ENCODE measurements at places on chromosomes 3 and 15.

DNA sequence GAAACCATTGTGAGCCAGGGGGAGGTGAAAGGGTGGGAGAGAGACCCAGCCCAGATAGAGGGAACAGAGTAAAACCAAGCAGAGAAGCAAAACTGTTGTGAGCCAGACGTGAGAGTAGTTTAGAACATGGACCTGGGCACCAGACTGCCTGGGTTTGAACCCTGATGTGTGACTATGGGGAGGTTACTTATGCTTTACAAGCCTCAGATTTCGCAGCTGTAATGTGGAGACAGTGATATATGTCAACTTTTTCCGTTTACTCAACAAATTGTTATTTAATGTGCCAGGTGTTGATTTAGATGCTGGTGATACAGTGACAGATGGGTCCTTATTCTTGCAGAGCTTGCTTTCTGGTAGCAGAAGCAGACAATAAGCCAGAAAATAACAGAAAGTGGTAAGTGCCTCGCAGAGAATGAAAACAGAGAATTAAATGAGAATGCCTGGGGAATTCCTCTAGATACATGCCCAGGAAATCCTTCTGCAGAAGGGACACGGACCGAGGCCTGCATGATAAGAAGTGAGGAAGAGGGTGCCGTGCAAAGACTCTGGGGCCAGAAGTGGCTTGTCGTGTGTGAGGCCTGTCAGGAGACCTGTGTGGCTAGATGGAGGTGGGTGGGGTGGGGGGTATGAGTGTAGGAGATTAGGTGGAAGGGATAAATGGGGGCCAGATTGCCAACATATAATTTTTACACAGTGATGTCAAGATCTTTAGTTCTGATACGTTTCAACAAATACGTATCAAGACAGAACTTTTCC lies 15.0 kb downstream of the KAT2B start:
- DNase-seq: no peak

- no peak for DNase-seq
Observed at GRCh38 chr15:70236341-70237086, 138.8 kb upstream of the TLE3 start.

GRCh38 chr3:77373619-77374018 lies 333.7 kb downstream of the ROBO2 start:
- DNase-seq: no peak

DNA sequence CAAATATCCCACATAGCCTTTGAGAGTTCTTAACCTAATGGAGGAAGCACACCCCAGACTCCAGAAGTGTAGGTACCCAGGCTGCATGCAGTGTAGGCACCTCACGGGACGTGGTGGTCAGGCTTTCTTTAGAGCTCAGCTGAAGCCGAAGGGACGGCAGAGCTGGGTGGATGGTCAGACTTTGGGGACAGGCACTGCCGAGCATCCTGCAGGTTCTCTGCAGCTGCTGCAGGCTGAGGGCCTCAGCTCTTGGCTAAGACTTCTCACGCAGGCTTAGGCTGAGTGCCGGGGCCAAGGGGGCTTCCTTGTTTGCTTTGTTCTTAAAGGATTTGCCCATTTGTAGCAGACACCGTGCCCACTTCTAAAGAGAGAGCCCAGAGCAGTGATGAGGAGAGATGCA lies 177.0 kb downstream of the RAB11A start:
- DNase-seq: no peak

DNA sequence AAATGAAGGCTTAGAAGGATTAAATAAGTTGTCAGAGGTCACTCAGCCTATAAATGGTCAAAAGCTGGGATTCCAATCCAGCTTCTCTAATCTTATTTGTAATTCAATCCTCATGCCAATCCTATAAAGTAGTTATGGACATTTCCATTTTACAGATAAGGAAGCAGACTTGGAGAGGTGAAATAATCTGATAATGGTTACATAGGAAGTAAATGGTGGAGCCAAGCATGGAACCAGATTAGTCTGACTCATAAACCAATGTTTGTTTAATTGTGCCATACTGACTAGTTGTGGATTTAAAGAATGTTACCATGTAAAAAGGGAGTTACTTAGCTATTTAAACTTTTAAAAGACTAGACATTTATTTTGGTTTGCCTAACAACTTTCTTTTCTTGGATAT lies 59.7 kb downstream of the KCNAB1 start:
- no peak for DNase-seq

DNA sequence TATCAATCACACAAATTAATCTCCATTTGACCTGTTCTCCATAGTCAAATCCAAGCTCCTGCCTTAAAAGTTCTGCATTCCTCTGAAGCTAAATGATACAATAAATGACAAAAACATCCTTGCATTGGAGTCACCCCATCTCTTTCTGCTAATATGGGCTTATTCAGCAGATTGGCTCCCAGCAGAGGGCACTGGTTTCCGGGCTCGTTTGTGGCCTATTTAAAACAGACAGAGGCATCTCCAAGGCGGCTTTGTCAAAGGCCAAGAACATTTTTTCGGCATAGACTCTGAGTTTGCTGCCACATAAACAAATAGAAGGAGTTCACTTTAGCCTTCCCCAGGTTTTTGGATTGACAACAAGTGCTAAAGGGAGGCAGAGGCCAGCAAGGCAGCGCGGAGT lies 204.4 kb upstream of the RASGRP1 start:
- DNase-seq: no peak

DNA sequence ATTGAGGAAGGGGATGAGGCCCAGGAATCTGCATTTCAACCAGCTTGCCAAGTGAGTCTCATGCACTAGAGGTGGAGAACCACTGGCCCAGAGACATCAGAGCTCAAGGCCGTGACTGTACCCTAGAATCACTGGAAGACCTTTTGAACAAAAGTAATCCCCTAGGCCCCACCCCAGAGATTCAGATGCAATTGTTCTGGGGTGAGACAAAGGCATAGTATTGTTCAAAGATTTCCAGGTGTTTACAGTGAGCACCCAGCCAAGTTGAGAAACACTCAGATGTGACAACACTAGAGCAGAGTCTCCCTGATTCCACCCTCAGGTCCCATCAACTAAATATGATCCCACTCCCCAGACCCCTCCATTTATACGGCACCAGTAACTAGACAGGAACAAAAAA lies 290.3 kb upstream of the TLE3 start:
- DNase-seq: no peak

GRCh38 chr3:131447349-131447748 lies 55.4 kb downstream of the MRPL3 start:
- no peak for DNase-seq

DNA sequence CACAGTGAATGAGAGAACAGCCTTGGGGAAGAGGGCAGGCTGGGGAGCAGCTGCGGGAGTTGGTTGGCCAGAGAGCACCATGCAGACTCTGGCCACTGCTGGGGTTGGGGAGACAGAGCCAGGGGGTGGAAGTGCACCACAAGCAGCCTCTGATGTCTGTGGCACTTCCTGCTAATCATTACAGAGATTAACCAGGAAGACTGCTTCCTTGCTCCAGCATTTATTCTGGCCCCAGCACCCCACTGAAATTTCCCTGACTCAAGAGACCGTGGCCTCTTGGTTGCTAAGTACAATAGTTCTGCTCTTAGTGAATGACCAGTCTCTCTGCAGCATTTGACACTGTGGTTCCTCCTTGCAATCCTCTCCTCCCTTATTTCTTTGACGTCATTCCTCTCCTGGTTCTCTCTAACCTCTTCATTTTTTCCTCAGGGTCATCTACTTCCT lies 266.2 kb upstream of the ROPN1 start:
- DNase-seq: no peak

DNA sequence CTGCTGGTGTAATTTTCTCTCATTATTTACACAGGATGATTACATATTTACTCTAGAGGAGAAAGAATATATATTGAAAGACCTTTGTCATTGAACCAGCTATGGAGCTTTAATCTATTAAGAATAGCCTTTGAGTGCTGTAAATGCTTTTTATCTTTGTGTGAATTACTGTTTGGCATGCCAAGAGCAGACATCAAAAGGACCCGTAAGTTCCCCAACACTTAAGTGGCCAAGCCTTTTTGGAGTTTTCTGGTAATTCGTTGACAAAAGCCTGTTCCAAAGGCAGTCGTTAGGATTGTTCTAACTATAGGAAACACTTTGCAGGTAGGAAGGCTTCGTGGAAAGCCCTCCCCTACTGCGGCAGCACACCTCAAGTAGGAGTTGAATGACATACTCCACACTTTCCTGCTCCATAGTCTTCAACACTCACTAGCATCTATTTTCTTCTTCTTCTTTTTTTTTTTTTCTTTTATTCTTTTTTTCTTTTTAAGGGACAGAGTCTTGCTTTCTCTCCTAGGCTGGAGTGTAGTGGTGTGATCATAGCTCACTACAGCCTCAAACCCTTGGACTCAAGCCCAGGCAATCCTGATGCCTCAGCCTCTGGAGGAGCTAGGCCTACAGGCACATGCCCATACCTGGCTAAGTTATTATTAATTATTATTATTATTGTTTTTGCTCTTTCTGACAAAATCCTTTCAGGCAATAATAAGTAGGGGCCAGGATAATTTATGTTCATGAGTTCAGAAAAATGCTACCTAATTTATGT lies 98.6 kb downstream of the SUCNR1 start:
- no peak for DNase-seq

DNA sequence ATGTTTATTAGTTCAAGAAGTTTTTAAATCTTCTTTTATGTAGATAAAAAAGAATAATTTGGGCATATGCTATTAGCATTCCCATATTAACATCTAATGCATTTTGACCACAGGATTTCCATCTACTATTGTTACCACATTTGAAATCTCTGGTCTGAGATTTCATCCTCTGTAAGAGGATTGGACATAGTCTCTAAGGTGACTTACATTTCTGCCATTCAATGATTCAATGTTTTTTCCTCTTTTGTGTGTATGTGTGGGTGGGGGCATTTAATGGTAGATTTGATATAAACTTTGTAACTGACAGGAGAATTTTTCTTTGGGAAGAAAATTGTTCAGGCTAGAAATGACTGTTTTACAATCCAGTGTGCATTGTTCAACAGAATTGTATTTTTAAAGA lies 307.3 kb upstream of the RBMS3 start:
- DNase-seq: no peak

DNA sequence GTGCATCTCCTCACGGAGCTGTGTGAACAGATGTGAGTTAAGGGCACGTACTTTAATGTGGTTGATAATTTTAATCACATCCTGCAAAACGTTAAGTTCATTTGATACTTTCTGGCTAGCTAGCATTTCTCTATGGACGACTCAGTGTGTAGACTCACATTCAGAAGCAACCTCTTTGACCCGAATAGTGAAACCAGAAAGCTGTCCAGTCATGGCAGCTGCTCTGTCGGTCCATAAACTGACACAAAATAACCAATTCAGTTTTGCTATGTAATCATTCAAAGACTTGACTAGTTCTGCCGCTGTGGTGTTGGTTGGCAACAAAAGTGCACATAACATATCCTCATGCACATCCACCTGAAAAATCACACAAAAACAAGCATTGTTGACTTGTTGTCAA lies 3.7 kb upstream of the GFM1 start:
- DNase-seq: no peak

- no peak for DNase-seq
Observed at GRCh38 chr15:97692301-97693015, 268.0 kb upstream of the ARRDC4 start.

DNA sequence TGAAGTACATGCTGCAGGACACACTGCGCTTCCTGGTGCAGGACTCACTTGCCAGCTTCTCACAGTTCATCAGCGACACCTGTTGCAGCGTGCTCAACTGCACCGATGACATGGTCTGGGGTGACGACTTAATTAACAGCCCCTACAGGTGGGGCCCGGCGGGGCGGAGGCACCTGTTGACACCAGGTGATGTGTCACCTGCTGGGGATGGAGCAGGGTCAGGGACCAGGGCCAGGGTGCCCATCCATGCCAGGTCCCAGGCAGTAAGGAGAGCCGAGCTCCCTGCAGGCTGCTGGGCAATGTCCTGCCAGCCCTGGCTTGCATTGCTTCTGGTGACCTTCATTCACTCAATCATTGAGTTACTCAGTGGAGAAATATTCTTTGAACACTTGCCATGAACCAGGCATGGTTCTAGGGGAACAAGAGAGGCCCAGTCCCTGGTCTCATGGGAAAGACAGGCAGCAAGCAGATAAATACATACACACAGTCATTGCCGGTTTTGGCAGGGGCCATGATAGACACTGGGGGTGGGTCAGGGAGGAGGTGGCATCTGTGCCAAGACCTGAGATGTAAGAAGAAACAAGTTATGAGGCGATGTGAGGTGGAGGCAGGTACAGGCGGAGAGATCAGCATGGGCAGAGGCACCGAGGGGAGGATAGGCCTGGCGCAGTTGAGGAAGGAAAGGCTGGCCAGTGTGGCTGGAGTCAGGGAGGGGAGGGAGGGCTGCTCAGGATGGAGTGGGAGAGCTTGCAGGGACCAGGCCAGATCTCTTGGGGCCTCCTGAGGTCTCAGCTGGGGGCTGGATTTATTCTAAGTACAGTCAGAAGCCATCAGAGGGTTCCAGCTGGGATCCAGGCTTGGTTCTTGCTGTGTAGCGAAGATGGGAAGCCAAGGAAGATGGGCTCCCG lies 30.8 kb downstream of the DNAH1 start:
- no peak for DNase-seq

GRCh38 chr3:85081191-85081906 lies 122.6 kb downstream of the CADM2 start:
- DNase-seq: no peak

DNA sequence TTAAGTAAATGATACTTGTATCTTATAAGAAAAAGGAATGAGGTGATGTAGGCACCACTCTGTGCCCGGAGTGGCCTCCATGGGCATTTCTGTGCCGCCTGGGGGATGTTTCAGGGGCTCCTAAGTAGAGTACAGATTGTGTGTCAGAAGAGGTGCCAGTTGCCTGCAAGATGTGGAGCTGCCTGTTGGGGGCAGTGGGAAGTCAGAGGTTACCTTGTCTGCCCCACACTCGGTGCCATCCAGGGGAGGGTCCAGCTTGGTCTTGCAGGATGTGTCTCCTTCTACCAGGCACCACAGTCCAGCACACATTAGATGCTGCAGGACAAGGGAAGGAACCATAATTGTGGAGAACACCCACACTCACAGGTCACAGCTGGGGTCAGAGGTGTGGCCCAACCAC lies 208.8 kb downstream of the ADAMTS17 start:
- no peak for DNase-seq

GRCh38 chr3:41430391-41430790 lies 231.1 kb downstream of the CTNNB1 start:
- DNase-seq: no peak

DNA sequence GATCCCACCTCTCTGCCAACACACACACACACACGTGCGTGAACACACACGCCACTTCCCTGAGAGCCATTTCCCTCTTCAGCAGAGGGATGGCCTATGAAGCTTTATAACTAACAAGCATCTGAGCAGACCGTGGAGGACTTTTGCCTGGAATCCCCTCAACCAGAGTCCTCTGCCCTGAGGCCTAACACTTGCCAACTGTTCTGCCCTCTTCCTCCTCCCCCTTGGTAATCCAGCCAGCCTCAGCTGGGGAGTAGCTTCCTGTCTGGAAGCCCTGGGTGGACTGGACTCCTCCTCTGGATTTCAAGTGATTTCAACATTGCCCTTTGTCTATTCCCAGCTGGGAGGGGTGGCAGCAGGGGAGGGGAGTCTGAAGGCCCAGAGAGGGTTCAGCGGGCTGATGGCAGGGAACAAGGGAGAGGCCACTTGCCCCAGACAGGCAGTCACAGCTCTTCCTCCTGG lies 68.4 kb upstream of the HACD2 start:
- DNase-seq: no peak

GRCh38 chr3:182220013-182220412 lies 508.3 kb downstream of the SOX2 start:
- DNase-seq: no peak
